ENCODE measurements at places on chromosomes 6 and 20.

DNA sequence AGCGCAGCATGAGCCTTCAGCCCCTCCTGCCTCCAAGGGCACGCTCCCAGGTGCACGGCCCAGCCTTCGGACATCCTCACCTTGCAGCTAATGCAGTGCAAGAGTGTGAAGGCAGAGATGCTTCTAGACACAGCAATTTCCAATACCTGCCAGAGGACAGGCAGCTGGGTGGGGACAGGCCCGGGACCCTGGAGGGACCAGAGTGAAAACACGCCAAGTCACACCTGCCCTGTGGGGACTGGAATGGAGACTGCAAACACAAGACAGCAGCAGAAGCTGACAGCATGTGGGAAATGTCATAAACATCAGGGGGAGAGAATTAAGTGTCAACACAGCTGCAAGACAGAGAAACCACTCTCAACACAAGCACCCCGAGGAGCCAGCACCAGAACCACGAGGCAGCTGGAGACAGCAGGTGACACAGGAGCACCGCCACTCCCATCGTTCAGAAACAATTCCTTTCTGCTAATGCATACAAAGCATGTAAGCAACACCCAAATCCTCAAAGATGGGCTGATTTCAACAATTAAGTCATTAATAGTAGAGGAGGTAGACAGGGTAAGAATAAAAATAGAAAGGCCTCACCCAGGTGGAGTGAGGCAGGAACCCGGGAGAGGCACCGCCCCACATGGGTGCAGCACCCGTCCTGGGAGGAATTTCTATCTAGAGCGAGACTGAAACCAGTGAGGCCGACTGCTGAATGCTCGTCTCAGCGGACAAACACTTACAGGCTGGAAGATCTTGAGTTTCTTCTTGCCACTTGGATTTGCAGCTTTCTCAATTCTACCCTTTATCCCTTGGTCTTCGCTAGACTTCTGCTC lies 17.1 kb downstream of the DIDO1 start:
- no peak for DNase-seq

DNA sequence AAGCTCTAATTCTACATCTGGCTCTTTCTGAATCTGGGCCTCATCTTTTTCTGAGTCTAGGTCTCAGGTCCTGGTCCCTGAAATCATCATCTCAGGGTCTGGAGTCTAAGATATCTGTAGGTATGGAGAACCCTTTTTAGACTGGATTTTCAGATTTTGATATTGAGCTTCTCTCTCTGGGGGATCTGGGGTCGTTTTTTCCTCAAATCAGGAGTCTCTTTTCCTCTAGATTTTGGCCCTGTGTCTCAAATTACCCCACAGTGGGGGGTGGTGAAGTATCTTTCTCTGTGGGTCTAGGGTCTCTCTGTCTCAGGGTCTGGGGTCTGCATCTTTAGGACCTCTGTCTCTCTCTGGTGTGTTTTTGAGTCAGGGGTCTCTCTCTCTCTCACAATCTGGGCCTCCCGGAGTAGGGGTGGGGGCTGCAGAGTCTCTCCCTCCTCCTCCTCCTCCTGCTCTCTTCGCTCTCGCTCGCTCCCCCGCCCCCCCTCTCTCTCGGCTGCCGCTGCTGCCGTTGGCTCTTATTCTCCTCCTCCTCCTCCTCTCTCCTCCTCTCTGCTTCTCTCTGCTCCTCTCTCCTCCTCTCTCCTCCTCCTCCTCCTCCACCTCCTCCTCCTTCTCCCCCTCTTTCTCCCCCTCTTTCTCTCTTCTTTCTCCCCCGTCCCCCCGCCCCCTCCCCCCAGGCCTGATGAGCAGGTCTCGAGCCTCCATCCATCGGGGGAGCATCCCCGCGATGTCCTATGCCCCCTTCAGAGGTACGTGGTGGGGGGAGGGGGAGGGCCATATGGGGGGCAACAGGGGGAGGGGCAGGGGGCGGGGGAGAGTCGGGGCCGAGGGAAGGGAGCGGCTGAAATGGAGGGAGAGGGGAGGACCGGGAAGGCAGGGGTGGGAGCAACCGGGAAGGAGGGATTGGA lies at the start of gene SYNGAP1:
TSS of gene SYNGAP1 (plus strand) at position 486 of the 911 bp plus-strand sequence. CDS start at position 686, 200 bp downstream.
- no peak for DNase-seq

GRCh38 chr20:34953960-34954359 lies 1.6 kb downstream of the GSS start:
- no peak for DNase-seq

- DNase-seq = no peak
Measured at GRCh38 chr6:113287396-113287795, 569.7 kb upstream of the MARCKS start.

DNA sequence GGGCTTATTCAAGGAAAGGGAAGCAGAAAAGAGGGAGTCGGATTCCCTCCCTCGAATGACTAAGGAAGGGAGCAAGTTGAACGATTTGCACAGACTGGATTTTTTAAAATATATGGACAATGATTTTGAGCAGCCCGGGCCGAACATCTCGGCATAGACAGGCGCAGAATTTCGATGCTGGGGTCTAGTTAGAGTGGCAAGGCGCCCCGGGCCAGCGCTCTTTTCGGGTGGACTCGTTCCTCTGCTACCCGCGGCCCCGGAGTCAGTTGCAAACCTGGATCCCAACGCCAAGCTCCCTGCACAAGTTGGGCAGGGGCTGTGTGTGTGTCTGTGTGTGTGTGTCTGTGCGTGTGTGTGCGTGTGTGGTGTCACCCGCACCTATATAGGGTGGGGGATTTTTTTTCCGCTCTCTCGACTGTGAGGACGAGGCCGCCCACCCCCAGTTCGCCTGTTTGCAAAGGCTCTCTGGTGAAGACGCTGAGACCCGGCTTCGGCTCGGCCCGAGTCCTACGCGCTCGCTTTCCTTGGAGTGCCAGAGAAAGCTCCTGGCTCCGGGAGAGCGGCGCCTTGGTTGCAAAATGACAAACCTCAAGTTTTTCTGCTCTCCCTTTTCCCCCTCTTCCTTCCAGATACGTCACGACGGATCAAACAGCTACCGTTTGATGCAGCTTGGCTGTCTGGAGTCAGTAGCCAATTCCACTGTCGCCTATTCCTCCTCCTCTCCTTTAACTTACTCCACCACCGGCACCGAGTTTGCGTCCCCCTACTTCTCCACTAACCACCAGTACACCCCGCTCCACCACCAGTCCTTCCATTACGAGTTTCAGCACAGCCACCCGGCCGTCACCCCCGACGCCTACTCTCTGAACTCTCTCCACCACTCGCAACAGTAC lies 1.4 kb downstream of the TFAP2D start:
- no peak for DNase-seq

GRCh38 chr6:33923857-33924514 lies 120.2 kb upstream of the MLN start:
- DNase-seq = no peak

- DNase-seq = no peak
Measured at GRCh38 chr20:56454754-56455153, 13.7 kb upstream of the RTF2 start.

DNA sequence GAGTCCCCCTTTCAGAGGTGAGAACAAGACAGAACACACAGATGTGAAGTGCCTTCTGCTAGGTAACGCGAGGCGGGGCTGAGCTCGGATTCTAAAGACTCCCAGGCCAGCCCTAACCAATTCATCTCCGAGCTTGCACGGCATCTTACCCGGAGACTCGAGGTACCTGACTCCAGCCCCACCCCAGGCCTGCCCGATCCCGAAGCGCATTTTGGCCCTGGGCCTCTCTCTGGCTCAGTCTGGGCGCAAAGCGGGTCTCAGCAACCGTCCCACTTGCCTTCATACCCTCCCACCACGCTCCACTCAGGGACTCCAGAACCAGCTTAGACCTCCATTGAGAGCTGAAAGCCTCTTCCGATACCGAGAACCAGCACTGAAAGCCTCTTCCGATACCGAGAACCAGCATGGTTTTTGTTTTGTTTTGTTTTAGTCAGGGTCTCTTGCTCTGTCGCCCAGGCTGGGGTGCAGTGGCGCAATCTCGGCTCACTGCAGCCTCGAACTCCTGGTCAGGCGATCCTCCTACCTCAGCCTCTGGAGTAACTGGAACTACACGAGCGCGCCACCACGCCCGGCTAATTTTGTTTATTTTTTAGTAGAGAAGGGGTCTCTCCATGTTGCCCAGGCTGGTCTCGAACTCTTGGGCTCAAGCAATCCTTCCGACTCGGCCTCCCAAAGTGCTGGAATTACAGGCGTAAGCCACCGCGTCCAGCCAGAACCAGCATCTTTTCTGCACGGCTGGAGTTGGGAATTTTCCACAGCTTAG lies 557 bp upstream of the DYNLRB1 start:
- peak; percentile 55 for DNase-seq

DNA sequence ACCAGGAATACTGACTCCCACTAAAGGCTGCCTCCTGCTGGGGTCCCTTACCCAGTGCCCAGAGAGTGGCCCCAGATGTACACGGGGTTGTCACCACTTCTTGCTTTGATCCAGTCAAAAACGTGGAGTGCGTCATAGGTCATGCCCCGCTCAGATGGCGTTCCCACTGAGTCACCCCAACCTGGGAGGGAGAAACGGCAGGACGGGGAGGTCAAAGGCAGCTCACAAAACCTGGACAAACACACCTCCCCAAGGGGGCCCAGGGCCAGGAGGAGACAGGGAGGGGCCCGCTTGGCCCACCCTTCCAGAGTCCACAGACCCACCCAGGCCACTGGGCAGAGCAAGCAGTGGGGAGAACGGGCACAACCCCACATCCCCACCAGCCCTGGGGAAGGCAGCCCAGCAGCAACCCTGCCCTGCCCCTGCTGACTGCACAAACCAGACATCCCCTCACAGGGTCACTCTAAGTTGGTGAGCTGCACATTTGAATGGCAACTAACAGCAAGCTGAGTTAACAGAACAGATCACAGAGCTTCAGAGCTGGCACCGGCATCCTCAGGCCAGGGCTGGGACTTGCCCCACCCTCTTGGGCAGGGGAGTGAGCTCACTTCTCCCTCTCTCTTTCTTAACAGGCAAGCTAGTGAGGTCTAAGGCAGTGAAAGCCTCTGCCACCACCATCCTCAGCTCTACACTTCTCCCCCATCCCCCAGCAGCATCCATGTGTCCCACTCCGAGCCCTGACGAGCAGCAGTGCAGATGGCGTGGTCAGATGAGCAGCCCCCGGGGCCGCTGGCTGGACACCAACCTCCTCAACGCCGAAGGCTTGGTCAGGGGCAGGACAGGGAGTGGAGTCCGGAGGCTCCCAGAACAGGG lies 61.7 kb downstream of the PYGB start:
- DNase-seq = no peak

- DNase-seq = no peak
Measured at GRCh38 chr6:106247293-106247692, 78.3 kb downstream of the ATG5 start.

- no peak for DNase-seq
Measured at GRCh38 chr20:3223651-3223993, 14.3 kb downstream of the ITPA start.

- no peak for DNase-seq
Measured at GRCh38 chr6:5667737-5668136, 339.0 kb downstream of the NRN1 start.

DNA sequence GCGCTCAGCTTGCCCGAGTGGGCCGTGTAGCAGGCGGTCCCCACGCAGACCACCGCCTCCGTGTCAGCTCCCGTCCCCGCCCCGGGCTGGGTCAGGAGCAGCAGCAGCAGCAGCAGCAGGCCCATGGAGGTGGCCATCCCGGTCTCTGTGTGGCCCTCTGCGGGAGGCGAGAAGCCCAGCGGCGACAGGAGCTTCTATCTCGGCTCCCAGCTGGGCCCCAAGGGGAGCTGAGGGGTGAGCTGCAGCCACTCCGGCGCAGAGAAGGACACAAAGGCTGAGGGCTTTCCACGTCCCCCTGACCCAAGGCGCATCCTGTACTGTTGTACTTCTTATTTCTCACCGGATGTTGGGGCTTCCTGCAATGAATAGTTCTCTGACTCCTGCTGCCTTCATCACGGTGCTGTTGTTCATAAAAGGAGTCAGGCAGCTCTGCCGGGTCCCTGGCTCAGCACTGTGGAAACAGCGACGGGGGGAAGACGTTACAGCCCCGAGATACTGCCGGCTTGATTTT lies at the start of gene CD93:
TSS of gene CD93 (minus strand) at position 269 of the 511 bp plus-strand sequence. CDS start at position 137, 132 bp downstream.
- DNase-seq = no peak

DNA sequence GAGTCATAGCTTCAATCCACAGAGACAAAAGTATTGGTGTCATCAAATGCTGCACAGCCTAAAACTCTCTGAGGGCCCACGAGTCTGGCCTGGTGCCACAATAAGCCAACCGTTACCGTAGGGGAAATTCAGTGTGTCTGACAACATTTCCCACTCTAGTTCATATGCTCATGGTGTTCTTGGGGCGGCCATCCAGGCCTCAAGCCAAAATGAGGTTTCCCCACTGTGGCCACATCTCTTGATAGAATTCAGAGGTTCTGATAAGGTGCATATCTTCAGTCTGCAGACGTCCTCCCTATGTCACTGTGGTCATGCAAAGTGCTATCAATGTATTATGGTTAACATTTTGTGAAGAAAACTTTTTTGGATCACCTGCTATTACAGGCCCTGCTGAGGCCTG lies 627.7 kb downstream of the QKI start:
- DNase-seq = no peak

DNA sequence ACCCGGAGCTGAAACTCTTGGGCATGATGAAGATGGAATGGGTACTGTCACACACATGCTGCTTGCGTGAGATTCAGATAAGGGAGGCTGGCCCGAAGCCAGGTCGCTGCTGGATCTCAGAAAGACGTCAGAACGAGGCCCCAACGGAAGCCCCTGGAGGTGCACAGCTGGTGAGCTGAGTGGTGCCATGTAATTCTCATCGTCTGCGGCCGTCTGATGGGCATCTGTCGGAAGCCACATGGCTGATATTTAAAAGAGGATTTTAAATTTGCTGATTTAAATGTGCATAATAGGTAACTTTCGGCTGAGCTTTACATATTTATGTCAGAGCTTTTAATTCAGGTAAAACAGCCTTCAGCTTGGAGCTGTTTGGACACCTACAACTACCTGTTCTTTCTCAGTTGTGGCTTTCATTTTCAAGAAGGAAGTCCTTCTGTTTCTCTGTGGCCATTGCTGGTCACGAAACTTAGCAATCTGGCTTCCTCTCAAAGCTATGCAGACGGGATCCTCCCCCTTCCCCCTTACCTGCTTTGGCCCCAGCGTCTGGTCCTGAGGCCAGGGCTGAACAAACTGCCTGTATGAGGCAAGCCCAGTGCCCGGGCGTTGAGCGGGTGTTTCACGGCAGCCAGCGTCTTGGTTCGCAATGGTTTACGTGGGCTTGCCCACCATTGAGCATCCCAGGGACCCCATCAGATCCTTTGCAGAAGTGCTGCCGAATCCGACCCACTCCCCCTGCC lies 9.2 kb downstream of the SLCO4A1 start:
- peak; percentile 72 for DNase-seq

- no peak for DNase-seq
Measured at GRCh38 chr20:39829661-39830060, 859.4 kb downstream of the MAFB start.

DNA sequence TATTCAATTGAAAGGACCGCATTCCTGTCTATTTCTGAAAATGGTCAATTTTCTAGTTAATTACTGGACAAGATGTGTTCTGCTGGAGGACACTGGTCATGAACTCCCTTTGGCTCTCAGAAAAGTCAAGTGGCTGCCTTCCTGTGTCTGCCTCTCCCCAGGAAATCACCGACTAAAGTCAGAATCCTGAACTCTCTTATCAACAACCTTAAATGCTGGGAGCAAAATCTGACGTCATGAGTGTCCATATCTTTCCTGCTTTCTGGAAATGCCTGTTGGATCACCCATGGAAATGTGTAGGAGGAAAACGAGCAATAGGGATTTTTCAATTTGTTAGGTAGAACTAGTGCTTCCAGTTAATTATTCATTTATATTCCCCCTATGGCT lies 53.5 kb upstream of the PLCB1 start:
- no peak for DNase-seq

- DNase-seq = no peak
Measured at GRCh38 chr6:90127595-90127994, 169.0 kb downstream of the BACH2 start.

- DNase-seq = no peak
Measured at GRCh38 chr6:145551164-145551563, 184.2 kb downstream of the EPM2A start.

- DNase-seq = no peak
Measured at GRCh38 chr6:63573899-63574553, 1.7 kb downstream of the LOC128125822 start.

All from stimulated activated CD8-positive, alpha-beta memory T cell treated with anti-CD3 and anti-CD28 coated beads, Interleukin-2, amount 100 ng/mL, for 1 hour (primary cell).